ENCODE measurements at places on chromosomes 5 and 9.

- DNase-seq: peak; percentile 14
Observed at GRCh38 chr9:34125681-34126206, 754 bp downstream of the DCAF12 start.

DNA sequence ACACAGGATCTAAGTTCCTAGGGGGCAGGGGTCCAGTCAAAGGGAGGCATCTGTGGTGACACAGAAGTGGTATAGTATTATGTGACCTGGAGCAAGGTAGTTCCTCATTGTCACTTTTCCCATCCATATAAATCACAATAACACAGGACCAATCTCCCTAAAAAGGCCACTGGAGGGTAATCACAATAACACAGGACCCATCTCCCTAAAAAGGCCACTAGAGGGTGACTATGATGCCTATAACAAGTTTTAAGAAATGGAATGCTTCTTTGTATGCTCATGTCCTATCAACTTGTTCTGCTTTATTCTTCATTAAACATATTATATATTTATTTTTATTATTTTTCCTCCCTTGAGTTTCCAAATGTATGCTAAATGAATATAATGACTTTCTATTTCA is 254.6 kb downstream of the ASTN2 start:
- no peak for DNase-seq

- DNase-seq: peak; percentile 40
Observed at GRCh38 chr5:5418006-5418405, 4.5 kb upstream of the ICE1 start.

GRCh38 chr9:133803028-133803585 is 65.0 kb upstream of the SARDH start:
- DNase-seq: no peak

- DNase-seq: no peak
Observed at GRCh38 chr5:6682239-6682638, 31.0 kb upstream of the TENT4A start.

GRCh38 chr5:35198075-35198474 is 32.2 kb downstream of the PRLR start:
- no peak for DNase-seq

DNA sequence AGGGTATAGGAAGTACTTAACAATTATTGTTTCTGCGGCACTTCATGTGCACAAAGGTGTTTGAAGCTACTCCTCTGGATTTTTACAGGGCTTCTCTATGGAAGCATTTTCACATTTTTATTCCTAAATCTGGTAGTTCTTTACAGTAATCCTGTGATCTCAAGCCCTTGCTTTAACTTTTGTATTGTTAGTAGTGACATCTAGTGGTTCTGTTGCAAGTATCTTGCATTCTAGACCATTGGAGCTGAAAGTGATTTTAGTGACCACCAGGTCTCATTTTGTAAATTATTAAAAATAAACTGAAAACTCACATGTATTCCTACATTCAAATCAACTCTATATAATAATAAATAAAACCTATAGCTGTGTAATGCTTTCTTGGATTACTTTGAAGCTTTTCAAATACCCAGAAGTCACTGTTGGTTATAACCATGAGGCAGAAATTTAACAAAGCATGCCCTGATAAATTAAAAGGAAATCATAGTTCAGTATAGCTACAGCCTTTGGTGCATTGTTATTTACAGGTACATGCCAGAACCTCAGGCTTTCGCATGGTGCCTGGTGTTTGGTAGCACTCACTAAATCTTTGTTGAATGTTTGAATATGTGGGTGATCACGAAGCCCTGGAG is 18.9 kb downstream of the RPS23 start:
- peak; percentile 15 for DNase-seq

DNA sequence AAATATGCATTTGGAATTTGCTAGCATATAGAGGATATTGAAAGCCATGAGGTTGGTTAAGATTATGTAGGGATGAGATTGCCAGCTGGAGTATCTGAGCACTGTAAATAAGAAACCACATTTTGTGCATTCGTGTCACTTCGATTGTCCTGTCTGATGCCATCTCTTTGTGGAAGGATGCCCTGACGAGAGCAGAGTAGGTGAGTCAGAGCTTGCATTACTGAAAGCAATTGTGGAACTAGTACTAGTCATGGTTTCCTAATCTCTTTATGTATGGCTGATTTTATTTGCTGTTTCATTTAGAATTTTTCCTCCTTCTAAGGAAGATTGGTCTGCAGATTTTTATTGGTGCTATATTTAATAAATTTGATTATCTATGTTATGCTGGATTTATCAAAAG is 14.5 kb upstream of the TAS2R1 start:
- DNase-seq: no peak

- no peak for DNase-seq
Observed at GRCh38 chr5:30607301-30607894, 586.1 kb upstream of the CDH6 start.

DNA sequence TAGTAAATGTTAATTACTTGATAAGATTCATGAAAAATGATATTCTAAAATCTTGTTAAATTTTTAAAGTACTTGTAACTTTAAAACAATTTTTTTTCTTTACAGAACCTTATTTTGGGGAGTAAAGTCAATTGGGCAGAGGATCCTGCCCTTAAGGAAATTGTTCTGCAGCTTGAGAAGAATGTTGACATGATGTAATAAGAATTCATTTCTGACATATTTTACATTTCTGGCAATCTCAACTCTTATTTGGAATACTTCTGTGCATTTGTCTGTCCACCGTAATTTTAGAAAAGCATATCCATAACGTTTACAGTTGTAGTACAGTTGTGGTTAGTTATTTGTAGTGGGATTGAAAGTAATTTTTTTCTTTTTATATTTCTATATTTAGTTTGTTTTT is 20.2 kb downstream of the CENPH start:
- DNase-seq: no peak

GRCh38 chr9:105673850-105674387 is 11.7 kb downstream of the TAL2 start:
- DNase-seq: no peak

GRCh38 chr5:855771-856530 is 5.2 kb upstream of the ZDHHC11 start:
- DNase-seq: no peak

DNA sequence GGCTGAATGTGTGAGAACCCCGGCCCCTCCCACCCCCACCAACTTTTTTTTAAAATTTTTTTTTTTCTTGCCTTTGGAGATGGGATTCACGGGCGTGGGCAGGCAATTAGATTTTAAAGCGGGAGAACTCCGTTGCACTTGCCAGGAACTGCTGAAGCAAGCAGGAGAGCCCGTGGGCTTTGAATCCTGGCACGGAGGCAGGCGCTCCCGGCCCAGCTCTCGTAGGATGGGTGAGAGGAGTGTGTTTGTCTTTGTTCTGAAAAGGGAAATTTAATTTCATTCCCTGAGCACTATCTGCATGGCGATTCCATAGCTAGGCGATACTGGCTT is 54.3 kb upstream of the BOD1 start:
- no peak for DNase-seq

- no peak for DNase-seq
Observed at GRCh38 chr5:107770051-107770450, 99.3 kb upstream of the EFNA5 start.

DNA sequence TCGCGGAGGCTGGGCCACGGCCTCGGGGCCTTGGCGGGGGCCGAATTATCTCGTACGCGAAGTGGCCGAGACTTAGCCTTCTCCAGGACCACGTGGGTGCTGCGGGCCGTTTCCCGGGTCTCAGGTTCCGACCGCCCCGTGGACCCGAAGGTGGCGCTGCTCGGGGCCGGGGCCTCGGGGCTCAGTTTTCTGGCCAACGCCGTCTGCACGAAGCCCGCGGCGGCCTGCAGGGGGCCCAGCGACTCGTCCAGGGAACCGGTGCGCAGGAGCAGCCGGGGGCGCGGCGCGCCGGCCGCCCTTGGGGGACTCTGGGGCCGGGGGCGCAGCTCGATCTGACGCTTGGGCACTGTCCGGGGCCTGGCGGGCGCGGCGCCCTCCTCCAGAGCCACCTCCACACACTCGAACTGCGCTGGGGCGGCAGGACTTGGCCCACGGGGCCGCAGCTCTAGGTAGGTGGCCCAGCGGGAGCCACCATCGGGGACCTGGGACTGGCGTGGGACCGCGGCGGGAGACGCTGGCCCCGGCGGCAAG is 716 bp downstream of the PROB1 start:
- DNase-seq: no peak

DNA sequence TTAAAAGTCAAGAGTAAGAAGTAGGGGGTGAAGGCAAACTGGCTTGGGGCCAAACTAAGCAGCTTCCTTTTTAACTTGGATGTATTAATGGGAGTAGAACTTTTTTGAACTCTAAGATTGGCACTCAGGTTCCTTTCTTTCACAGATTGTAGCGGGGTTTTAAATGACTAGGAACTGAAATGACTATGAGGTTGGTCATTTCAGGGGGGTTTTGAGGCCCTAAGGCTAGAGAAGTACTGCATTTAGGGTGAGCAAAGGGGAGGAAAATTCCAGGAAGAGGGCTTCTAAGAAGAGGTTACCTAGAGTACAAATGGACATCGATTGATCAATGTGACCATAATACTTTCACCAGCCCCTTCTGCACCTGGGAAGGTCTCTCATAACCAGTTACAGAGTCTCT is 381.8 kb downstream of the MLLT3 start:
- DNase-seq: no peak

DNA sequence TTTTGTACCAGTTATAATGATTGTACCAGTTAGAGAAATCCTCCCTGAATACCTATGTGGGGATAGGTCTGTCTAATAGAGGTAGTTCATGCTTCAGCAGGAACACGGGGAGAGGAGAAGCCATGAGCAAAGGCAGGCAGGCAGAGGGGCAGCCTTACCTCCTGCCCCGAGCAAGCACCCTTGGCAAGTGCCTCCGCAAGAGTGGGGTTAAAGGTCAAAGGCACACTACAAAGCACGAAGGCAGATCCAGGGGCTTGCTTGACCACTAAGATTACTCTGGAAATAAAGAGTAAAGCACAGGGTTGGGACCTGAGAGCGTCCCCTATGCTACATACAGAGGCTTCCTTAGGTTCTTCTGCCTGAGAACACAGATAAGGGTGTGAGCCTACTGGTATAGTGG is 100.9 kb downstream of the SEMA6A start:
- DNase-seq: no peak

DNA sequence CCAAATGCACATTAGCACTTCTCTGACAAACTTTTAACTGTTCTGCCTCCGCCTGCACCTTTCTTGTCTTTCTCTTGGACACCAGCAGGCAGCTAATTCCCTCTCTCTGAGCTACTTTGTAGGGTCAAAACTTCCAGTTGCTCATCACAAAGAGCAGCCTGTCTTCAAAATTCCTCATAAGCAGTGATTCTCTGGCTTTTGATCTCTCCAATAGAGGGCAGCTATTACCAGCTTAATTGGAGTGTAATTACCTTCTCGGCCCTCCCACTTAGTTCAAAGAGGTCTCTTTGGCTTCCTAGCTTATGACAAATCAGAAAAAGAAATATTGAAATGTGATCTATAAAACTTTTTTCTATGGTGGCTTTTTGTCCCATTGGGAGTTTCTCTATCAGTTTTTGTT is 43.6 kb upstream of the RAD23B start:
- no peak for DNase-seq

GRCh38 chr9:133971981-133972941 is 19.9 kb downstream of the VAV2 start:
- no peak for DNase-seq

DNA sequence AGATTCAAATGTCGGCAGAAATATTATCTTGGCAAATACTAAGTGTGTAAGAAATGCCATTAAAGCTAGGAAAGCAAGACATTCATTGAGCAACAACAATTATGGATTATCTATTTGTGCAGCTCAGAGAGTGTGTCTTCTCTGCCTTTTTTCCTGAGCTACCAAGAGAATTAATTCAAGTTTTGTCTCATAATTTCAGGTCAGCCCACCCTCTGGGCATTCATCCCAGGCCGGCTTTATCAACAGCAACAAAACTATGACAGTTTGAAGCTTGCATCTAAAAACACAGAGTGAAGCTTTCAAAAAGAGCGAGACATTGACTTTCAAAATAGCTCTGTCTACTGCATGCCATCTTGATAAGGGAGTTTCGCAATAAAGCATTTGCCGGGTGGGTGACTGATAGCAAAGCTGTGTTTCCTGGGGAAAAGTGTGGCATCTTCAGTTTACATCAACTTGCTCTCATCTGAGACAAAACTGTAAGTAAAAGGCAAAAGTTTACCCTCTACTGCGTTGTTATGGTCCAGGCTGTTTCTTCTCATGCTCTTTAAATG is 182.4 kb downstream of the IRX1 start:
- no peak for DNase-seq

DNA sequence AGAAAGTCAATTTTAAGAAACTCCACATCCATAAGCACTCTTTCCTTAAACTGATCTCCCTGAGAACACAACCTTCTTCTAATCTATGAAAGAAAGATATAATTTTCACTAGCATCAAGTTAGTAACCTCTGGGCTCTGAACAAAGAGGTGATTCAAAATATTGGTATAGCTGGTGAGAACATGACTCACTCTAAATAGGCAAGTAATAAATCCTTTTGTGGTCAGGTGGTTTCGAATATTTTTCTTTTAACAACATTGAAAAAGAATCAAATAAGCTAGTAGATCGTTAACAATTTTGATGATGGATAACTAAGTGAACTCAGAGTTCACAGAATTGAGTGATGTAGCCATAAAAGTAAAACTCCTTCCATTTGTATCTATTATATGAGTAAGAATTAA is 150.6 kb upstream of the IQGAP2 start:
- no peak for DNase-seq

- DNase-seq: no peak
Observed at GRCh38 chr5:80242849-80243248, 13.0 kb downstream of the SERINC5 start.

DNA sequence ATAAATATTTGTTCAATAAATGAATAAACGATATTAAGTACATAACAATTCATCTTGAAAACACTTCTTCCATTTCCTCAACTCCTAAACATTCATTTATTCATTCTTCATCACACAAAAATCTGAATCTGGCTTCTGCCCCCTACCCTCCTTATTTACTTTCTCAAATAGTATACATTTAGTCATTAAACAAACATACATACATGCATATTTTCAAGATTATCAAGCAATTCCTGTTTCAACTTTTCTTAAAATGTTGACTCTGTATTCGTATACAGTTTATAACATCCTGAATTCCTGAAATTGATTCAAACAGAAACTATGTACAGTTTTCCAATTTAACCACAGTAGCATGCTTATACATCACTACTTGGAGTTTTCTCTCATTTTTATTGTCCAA is 129.0 kb downstream of the MUSK start:
- DNase-seq: no peak

DNA sequence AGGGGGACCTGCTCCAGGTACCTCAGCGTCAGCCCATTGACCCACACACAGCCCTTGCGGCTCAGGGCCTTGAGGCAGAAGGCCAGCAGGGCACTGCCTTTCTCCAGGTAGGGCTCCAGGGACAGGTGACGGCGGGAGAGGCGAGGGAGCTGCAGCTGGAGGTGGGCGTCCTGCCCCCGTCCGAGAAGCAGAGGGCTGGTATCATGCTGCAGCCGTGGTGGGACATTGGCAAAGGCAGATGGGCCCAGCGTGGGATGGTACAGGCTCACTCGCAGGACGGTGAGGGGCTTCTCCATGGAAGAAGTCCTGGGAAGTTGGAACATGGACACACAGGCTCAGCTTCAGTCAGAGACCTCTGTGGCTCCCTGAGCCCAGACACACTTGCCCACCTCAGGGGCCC is 2.5 kb upstream of the DCANP1 start:
- DNase-seq: no peak
